ENCODE measurements at places on chromosomes 5 and 9.

GRCh38 chr9:109923806-109924205 lies 143.8 kb downstream of the PALM2AKAP2 start:
- DNase-seq, result peak; percentile 22

- no peak for DNase-seq
Measured at GRCh38 chr5:149144637-149145036, 3.3 kb downstream of the ABLIM3 start.

DNA sequence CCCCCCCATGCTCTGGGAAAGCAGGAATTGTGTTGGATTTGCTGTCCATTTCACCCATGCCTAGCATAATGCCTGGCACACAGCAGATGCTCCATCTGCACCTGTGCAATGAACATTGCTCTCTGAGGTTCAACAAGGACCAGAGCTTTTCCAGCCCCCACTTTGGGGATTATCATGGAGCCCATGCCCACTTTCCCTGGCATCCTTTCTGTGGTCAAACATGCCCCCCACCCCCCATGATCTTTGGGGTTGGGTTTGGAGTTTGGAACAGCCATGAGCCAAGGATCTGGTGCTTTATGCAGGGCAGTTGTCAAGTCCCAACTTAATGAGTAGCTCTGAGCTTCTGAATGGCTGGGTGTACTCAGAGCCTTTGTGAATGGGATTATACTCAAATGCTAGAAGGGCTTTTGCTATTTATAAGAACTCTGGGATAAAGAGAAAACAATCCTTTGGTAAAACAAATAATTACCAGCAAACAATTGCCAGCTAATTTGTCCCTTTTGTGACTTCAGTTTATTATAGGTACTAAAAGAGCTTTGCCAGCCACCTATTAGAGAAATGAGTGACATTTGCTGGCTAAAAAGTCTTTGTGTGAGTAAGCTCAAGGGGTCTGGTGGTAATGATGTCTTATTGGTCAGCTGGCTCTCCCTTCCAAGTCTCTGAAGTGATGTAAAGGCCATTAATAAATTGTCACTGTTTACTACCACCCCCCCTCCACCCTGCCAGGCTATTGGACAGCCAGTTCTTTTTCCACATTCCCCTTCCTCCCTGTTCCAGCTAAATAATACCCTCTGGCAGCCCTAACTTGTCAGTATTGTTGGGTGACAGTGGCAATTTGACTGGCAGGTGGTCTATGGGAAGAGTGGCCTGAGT lies 182.3 kb downstream of the MACROH2A1 start:
- no peak for DNase-seq

- DNase-seq, result peak; percentile 46
Measured at GRCh38 chr9:70352356-70352755, 62.1 kb downstream of the KLF9 start.
